Ecto neural progenitor cell (in vitro differentiated cells): ENCODE measurements at places on chromosomes 12 and 14.

DNA sequence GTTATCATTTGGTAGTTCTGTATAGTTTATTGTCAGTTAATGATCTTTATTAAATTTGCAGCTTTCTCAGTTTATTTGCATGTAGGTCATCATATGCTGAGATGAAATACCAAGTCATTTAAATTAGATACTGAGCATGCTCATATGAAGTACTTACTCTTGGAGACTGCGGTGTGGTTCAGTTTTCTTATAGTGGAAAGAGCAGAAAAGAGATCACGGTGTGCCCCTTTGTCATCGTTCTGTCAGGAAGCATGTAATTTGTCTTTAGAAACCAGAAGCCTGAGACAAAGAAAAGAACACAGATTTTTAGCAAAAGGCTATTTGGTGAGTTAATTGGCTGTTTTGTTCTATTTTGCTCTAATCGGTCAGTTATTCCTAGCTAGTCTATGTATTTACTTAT, 75.6 kb downstream of the PLEKHA5 start:
- DNase-seq: no peak

- no peak for DNase-seq
These were observed 506 bp downstream of the CRY1 start for GRCh38 chr12:107092669-107093416.

GRCh38 chr12:58919231-58920101, 838 bp downstream of the LRIG3 start:
- DNase-seq: peak; percentile 55

DNA sequence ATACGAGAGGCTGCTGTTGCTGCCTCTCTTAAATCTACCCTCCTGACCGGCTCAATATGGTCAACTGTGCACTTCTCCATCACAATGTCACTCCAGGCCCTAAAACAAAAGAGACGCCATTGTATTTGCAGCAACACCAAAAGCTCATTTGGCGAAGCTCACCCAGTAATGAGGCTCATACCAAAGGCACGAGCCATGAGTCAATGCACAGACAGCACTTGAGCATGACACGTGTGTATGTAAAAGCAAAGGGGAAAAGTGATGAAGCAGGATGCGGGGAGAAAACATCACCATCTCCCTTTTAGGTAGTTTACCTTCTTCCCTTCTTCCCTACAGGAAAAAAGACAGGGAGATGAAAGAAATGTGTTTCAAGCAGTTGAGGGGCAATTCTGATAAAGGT, 150.3 kb downstream of the FOXN3 start:
- DNase-seq: no peak

GRCh38 chr14:37544407-37544806, 50.6 kb downstream of the FOXA1 start:
- DNase-seq: no peak

GRCh38 chr14:69573831-69574262, 824 bp downstream of the CCDC177 start:
- DNase-seq: peak; percentile 81

GRCh38 chr12:116319233-116319897, 41.9 kb upstream of the MED13L start:
- DNase-seq: no peak

DNA sequence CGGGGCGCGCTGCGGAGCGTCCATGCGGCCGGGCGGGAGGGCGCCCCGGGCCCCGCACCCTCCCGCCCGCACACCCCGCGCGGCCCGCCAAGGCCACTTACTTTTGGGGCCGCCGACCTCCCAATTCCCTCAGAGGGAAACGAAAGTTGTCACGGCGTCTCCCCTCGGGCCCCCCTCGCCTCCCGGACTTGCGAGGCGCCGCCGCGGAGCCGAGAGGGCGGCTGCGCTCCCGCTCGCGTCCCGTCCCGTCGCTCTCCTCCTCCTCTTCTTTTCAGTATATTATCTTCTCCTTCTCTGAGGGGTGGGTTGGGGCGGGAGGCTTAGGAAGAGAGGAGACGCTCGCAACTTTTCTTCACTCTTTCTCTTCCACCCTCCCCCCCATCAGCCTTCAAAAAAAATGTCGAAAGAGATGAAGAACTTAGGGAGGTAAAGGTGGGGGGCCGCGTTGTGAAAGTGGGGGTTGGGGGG, 613 bp downstream of the DUSP16 start:
- peak; percentile 73 for DNase-seq

GRCh38 chr14:100107236-100107635, 42.0 kb downstream of the EVL start:
- DNase-seq: no peak

DNA sequence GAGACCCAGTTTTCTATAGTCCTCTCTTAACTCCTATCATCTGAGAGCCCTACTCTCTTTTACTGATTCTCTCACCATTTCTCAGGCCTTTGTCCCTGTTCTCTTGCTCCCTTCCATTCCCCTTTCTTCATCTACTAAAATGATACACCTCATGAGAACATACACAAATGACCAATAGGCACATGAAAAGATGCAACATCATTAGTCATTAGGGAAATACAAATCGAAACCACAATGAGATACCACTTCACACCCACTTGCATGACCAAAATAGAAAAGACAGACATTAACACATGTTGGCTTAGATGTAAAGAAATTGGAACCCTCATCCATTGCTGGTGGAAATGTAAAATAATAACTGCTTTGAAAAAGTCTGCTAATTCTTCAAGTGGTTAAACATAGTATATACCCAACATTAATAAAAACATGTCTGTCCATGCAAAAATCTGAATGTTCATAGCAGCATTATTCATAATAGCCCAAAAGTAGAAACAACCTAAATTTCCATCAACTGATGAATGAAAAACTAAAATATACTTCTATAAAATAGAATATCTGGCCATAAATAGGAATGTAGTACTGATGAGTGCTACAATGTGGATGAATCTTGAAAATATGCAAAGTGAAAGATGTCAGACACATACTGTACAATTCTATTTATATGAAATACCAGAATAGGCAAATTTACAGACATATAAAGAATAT, 66.0 kb downstream of the DENND5B start:
- no peak for DNase-seq

DNA sequence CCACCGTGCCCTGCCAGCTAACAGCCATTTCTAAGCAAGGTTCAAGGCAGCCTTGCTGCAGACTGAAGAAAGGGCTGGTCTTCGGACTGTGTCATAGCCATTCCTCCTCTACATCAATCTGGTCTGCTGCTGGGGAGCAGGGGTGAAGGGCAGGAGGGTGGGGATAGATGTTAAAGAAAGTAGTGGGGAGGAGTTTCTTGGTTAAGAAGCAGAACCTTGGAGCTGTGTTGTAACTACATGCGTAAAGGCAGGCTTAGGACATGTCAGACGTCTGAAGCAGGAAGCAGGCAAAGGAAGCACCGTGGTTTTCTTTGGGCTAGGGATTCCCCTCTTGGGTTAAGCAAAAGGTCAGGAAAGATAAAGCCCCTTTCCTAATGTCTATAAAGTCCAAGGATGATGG, 18.1 kb upstream of the NEK9 start:
- DNase-seq: no peak

- no peak for DNase-seq
These were observed 1331.5 kb upstream of the TMEM132C start for GRCh38 chr12:126935435-126935834.

DNA sequence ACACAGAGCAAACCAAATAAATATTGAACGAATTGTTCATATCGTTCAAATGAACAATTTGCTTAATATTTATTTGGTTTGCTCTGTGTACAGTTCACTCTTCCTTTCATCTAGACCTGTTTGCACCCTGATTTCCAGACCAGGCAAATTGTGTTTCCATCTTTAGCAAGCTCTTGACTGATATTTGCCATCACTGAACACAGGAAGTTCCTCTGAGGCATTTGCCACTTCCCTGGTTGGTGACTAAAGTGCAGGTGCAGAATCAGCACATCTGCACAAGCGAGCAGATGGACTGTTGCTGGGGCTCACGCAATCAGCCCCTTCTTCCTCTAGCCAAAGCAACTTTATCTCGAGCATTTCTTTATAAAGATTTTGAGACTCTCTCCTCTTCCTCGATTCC, 112.9 kb downstream of the DAAM1 start:
- DNase-seq: no peak

GRCh38 chr12:50647479-50647878, 116.4 kb upstream of the ATF1 start:
- no peak for DNase-seq

DNA sequence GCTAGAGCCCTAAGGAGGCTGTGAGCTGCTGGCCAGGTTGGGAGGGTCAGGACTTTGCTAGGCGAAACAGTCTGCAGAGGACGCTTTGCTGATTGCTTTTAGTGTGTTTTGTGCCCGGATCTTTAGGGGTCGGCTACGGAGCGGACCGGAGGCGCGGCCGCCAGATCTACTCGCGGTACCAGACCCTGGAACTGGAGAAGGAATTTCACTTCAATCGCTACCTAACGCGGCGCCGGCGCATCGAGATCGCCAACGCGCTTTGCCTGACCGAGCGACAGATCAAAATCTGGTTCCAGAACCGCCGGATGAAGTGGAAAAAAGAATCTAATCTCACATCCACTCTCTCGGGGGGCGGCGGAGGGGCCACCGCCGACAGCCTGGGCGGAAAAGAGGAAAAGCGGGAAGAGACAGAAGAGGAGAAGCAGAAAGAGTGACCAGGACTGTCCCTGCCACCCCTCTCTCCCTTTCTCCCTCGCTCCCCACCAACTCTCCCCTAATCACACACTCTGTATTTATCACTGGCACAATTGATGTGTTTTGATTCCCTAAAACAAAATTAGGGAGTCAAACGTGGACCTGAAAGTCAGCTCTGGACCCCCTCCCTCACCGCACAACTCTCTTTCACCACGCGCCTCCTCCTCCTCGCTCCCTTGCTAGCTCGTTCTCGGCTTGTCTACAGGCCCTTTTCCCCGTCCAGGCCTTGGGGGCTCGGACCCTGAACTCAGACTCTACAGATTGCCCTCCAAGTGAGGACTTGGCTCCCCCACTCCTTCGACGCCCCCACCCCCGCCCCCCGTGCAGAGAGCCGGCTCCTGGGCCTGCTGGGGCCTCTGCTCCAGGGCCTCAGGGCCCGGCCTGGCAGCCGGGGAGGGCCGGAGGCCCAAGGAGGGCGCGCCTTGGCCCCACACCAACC, 1.5 kb downstream of the HOXC6 start:
- DNase-seq: peak; percentile 69

DNA sequence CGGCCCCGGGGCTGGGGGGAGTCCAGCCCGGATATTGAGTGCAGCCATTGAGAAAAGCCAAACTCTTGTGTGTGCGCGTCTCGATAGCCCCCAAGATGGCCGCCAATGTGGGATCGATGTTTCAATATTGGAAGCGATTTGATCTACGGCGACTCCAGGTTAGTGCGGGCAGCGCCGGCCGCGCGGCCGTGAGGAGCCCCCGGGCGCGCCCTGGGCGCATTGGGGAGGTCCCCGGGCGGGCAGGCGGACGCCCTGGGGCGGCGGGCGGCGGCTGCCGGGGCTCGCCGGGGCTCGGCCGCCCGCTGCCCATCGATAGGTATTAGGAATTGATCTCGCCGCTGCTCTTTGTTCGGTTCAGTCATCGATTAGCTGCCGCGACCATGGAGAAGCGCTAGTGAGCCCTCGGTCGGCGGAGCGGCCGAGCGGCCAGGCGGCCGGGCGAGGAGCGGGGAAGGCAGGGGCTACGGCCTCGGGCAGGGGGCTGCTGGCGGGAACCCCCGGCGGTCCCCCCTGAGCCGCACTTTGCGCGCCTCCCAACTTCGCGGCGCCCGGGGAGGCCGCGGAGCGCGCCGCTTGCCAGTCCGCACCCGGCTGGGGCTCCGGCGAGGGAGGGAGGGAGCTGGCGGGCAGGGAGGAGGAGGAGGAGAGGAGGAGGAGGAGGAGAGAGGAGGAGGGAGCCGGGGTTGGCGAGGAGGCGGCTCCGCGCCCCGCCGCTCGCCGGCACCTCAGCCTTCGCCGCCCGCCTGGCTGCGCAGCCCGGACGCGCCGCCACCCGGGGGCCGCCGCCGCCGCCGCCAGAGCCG, 113.9 kb upstream of the MYL2 start:
- peak; percentile 84 for DNase-seq

GRCh38 chr14:35234012-35234805, 58.0 kb upstream of the PSMA6 start:
- no peak for DNase-seq

- no peak for DNase-seq
These were observed 30.9 kb upstream of the PLEKHG3 start for GRCh38 chr14:64673316-64673715.

DNA sequence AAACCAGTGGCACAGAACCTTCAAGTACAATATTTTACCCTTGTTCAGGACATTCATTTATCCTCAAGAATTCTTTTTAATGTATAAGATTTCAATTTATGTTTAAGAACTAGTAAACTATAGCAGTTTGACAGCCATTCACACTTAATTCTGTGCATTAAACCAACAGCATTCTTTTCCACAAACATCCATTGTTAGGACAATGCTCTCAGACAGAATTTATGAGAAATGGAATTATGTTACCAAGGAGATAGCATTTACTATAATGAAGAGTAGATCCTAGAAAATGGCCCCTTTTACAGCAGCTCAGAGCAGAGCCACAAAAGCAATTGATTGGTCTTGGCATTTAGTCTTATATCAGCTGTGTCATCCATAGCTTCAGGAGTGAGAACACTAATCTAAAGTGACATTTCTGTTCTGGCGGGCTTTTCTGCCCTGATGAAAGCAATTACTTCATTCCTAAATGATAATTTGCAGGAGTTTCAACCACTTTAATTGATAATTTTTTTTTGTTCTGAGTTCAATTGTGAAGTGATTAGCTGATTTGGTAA, 268.9 kb downstream of the NPAS3 start:
- no peak for DNase-seq

DNA sequence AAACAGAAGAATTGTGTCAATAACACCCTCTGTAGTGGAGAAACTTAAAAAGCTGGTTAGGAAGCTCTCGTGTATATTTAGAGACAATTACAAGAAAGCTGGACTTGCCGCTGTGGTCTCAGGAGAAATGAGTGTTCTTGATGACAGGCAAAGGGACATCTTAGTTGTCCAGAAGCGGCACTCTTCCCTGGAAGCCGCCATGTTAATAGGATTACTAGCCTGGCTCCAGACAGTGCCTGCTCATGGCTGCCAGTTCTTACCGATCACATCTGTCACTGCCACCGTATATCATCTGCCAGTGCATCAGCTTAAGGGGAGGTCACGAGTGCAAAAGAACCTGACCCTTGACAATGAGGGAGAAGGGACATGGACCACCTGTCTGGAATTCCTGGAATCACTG, 48.9 kb downstream of the C14orf132 start:
- no peak for DNase-seq

- DNase-seq: no peak
These were observed 84.1 kb upstream of the BCL11B start for GRCh38 chr14:99356031-99356608.

GRCh38 chr12:102569803-102570202, 89.4 kb upstream of the IGF1 start:
- no peak for DNase-seq

GRCh38 chr14:29847056-29847380, 80.6 kb downstream of the PRKD1 start:
- DNase-seq: no peak

- DNase-seq: no peak
These were observed at the start of gene STON2 for GRCh38 chr14:81400202-81400678. TSS of gene STON2 (minus strand) at chr14:81400324. CDS start at chr14:81398382, 1,942 bp downstream.
